Mucosa of descending colon (tissue), 3 donors: ENCODE measurements at places on chromosomes 5 and 9. TPM values are rescaled to one million over a fixed set of nuclear protein-coding genes. Genes with fewer than 3 reads are reported as not detected.

Gene FOXI1
- not detected for total RNA-seq

Gene NUTM2G
- total RNA-seq = not detected

GRCh38 chr5:103260951-103261350, 2.4 kb downstream of the MACIR start:
- DNase-seq = no peak

Gene CAMK2A
- 3.0 TPM for total RNA-seq

DNA sequence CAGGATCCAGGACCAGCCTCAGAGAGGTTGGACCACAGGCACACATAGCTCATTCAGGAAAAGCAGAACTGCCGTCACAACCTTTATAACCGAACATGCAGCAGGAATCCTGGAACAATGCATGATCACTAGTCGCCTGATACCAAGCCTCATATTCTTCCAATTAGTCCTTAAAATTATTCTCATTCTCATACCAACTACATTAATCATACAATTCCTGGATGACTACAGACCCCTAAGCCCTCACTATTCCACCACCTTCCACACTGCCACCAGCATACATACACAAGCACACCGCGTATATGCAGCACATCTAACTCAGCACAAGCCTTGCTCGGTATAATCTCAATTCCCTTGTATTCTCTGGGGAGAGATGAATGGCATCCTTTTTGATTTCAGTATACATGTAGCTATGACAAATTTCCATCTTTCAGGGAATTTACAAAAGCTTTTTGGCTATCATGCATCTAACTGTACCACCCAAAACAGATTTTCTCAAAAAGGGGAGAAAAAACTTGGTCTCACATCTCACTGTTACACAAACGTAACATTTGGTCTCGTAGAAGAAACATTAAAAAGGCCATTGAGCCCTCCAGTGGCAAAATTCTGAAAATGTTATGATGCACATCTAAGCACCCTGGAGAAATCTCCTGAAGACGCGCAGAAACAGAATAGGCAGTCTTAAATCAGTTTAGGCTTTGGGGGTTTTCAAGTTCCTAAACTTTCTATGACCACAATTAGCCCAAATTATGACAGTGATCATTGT, 46.2 kb downstream of the MCTP1 start:
- DNase-seq = peak; percentile 3

Gene NDUFS4
- total RNA-seq = 84.9 TPM

DNA sequence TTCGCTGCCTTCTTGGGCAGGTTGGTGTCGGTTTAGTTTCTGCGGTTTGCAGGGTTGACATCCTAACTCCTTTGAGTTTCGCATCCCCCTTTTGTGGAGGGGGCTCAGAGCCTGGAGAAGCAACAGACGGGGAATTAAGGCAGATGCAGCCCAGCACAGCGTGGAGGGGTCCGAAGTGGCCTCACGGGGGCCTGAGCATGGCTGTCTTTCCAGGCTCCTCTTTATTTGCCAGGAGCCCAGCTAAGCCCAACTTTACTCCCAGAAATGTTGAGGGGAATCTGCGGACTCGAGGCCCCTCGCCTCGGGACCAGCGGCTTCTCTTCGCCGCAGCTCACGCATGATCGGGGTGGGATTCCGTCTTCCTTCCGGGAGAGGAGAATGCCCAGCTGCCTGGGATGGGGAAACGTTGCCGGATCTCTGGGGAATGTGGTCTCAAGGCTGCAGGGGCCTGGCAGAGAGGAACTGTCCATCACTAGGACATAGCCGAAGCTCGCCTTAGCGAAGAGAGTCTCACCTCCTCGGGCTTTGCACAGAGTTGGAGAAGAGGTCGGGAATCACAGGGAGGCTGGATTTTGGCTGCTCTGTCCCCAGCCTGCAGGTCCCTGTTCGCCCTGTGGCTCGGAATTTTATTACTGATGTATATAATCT, 1.3 kb downstream of the RAI14 start:
- peak; percentile 33 for DNase-seq

GRCh38 chr9:12875191-12875590, 100.4 kb downstream of the LURAP1L start:
- no peak for DNase-seq

Gene OR1J2
- total RNA-seq = not detected

GRCh38 chr9:104769655-104770054, 5.7 kb downstream of the NIPSNAP3B start:
- no peak for DNase-seq

DNA sequence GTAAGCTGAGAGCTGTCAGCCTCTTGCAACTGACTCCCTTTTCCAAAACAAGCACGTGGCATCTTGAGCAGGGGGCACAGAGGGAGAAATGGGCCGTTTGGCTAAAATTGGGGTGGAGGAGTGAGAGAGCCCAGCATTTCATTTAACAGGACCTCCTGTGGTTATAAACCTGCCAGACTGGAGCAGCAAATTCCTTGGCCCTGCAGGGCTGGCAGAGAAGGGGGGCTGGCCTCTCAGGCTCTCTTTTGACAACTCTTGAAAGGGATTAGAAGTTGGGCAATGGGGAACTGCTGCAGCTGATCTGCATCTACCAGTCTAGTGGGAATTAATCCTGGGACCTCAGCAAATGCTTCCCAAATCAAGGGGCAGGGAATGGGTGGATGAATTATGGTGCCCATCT, 7.2 kb upstream of the POU4F3 start:
- DNase-seq = no peak

DNA sequence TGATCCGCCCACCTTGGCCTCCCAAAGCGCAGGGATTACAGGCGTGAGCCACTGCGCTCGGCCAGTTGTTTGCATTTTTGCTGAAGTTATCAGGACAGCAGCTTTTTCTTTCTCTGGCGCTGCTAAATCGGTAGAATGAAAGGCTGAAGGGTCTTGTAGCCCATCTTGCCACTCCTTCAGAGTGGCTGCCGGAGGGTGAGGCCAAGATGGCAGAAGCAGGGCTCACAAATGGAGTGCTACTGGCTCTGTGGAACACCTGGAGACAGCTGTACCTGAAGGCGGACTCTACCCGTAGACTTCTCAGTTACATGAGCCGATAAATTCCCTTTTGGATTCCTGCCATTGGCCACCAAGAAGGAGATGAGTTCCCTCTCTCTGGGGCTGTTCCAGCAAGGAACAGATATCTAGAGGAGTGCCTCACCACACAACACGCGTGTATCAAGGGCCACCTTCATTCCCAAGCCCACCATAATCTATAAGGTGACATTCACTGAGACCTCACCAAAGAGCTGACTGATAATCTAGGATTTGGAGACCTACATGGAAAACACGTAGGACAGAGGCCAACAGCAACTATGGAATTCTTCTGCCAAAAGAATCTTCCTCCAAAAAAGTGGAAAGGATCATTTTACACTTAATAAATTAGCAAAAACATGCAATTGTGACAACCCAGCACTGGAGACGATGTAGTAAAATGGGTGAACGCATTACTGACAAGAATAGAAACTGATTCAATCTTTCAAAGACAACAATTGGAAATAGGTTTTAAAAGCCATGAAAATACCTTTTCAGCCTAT, 21.8 kb downstream of the STK10 start:
- DNase-seq = no peak

DNA sequence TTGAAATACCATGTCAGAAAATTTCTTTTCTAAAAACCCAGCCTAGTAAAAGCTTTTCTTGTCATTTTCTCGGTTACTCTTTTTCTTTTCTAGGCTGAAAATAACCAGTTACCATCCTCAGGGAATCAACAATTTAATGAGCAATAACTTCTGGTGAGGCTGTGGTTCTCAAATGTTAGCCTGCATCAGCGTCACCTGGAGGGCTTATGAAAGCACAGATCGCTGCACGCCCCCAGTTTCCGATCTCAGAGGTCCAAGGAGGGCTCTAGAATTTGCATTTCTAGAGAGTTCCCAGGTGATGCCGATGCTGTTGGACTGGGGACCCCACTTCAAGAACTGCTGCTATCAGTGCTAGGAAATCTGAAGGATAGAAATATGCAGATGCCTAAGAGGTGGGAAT, 28.9 kb upstream of the TLE1 start:
- DNase-seq = no peak

DNA sequence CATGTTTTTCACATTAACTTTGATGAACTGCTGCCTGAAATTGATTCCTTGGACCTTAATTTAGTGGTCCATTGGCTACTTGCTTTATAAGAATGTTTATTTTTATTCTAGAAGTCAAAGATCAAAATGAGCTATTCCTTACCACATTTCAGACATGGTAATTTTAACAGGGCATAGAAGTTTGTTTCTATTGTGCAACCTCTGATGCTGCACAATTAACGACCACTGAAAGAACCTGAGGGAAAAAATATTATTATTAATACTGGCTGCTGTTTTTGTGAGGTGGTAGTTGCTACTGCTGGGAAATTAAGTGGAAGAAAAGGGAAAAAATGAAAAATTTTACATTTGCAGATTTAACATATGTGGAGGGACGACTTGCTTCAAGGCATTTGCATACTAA, 37.9 kb upstream of the RAB3C start:
- no peak for DNase-seq

Gene SLC6A18
- total RNA-seq = 0.89 TPM

DNA sequence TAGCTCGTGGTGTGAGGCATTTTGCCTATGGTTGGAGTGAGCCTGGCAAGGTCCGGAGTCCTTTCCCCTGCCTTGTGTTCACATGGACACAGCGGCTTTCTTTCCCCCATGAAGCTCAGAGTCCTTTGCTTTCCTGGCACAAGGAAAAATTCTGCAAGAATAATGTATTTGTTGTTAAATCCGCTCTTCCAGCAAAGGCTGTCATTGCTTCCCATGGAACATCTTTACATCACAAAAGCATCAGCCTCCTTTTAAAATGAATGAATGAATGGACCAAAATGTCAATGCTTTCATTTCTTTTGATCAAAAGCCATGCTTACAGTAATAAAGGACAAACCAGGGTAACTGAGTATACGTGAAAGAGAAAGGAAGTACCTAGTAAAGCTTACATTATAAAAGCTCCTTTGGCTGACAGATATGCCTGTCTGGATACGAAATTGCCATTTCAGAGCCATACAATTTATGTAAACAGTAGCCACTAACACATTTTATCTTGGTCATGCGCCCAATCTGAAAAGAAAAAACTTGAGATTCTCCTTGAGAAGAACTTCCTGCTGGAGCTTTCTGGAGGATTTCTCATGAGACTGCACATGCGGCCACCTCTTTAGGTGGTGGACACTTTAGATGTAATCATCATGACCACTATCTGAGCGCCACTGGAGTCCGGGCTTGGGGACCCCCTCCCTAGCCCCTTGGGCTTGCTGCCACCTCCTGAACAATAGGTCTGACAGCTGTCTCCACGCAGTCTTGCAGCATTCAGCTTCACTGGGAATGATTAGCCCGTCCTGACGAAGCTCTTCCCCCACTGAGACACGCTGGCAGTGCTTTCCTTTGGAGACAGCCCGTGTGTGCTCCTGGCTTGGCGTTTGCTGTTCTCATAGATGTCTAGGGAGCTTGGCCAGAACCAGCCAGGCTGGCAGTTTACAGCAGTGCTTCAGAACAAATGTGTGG, 355.9 kb downstream of the ADAMTS6 start:
- no peak for DNase-seq
